ENCODE measurements at places on chromosomes 2 and 18. TPM values are rescaled to one million over a fixed set of nuclear protein-coding genes. Genes with fewer than 3 reads are reported as not detected.

The RDH14 gene
- total RNA-seq = 15.2 TPM

The MAP2 gene
- total RNA-seq = not detected

The CNTNAP5 gene
- total RNA-seq = not detected

The REG3A gene
- total RNA-seq = not detected

The C2orf80 gene
- total RNA-seq = not detected

The ARHGAP25 gene
- total RNA-seq = 39.9 TPM

The EFR3B gene
- total RNA-seq = 0.46 TPM

The TMEM17 gene
- total RNA-seq = not detected

The MAIP1 gene
- 29.9 TPM for total RNA-seq
